B cell (primary cell): ENCODE measurements at places on chromosomes 2 and 18.

- no peak for DNase-seq
These were observed 3.8 kb upstream of the ANKRD23 start for GRCh38 chr2:96847586-96847985.

GRCh38 chr2:27823569-27823968 lies 52.0 kb downstream of the MRPL33 start:
- no peak for DNase-seq

DNA sequence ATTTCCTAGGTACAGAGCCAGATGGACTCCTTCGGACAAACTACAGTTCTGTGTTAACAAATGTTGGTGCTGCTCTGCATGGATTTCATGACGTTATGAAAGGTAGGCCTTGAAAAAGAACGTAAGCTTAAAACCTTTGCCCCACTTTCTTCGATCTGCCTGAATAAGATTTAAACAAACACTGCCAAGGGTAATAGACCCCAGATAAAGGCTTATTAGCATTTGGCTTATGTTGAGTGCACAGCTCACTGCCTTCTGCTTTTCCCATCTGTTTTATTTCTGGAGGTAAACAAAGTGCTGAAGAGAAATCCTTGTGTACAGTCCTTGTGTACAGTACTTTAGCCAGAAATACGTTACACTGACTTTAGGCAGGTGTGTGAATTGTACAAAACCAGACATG lies 50.0 kb upstream of the STON1 start:
- DNase-seq, result no peak

DNA sequence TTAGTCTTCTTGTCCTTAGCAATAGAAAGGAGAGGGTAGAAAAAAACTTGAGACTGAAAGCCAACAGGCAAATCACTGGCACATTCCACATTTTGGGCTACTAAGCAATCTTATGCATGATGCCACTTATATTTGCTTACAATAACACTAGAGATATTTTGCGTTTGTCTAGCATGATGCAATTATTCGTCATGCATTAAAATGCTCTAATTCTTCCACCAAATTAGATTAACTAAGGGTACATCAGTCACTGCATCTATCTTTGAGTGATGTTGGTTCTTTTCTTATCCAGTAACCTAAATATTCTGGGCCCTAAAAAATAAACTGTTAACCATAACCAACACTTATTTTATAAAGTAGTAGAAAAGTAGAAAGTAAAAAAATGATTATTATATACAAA lies 1311.7 kb upstream of the CDH2 start:
- DNase-seq, result no peak

GRCh38 chr18:7735196-7735595 lies 168.1 kb downstream of the PTPRM start:
- no peak for DNase-seq

DNA sequence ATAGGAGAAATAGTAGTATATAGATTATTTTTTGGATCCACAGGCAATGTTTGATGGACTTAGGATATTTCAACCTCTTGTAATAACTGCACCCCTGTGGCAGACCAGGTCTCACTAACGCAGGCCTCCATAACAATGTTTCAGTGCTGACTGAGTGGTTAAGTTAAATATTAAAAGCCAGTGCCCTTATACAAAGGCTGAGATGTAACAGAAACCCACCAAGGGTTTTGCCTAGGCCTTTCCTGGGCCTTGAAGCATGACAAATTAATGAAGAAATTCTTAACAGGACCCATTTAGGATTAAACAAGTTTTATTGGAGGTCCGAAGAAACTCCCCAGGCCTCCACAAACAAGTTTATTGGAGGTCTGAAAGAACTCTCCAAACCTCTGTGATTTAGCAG lies 1.6 kb upstream of the SUCLG1 start:
- DNase-seq, result no peak

DNA sequence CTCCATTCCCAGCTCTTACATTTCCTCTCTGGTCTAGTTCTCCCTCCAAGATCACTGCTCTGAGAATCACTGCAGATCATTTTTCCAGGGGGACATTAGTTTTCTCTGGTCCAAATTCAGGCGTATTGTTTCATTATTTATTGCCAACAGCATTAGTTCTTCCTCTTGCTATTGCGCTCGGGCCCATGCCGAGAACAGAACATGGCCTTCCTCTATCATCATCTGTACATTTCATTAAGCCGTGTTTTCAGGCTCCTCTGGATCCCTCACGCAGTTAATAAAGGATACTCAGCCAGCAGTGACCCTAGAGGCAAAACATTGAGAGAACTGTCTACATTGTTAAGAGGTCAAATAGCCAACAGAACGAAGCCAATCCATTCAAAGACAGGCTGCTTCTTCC lies 63.9 kb downstream of the CCBE1 start:
- no peak for DNase-seq

GRCh38 chr2:231133365-231134099 lies 8.7 kb upstream of the HTR2B start:
- no peak for DNase-seq

DNA sequence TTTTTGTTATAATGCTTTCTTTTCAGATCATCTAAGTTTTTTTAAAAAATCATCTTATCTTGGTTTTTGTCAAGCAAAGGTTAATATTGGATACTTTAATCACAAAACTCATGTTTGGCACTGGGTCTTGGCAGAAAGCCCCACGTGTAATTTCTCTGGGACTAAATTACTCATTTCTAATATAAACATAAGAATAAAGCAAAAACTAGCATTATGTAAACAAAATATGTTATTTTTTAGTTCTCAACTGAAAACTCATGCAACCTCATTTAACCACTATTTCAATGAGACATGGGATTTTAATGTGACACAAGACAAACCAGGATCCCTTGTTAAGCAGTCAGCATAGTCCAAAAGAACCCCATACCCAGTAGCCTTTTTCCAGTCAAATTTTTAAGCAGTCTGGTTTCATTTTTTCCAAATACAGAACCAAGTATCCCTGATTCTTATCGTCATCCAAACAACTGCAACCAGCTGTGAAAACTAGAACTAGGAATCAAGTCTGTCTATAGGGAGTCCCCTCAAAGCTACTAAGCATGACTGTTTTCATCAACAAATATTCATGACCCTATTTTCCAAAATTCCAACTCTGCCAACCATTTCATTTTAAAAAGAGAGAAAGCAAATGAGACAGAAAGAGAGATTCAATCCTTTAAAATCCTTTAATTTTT lies 27.1 kb downstream of the PID1 start:
- DNase-seq, result no peak

- DNase-seq, result peak; percentile 35
These were observed 68.5 kb downstream of the COPS8 start for GRCh38 chr2:237154082-237154638.

DNA sequence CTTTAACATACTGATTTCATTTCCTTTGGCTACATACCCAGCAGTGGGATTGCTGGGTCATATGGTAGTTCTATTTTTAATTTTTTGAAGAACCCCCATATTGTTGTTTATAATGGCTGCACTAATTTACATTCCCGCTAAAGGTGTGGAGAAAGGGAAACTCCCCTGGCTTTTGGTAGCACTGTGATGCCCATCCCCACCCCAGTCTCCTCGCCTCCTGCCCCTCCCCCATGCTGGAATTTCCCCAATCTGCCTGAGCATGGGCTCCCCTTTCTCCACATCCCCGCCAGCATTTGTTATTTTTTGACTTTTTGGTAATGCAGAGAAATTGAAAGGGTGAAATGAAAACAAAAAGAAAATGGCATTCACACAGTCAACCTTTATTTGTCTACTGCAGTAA lies 30.0 kb upstream of the SULT1C4 start:
- DNase-seq, result no peak

DNA sequence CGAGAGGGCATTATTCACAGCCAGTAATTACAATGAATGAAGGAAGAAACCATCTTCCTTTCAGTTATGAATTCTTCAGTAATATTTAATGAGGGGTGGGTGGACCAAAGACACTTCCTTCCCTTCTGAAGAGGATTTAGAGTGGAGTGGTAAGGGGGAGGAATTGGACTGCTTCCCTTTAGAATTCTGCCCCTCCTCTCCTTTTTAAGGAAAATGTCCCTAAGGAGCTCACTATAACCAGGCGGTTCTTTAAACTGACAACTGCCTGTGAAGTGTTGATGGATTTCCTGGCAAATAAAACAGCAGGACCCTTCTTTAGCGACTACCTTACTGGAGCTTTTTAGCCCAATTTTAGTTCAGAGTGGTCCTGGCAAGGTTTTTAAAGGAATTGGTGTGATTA lies 86.4 kb downstream of the LIMS1 start:
- no peak for DNase-seq

GRCh38 chr2:121219866-121220265 lies 65.1 kb downstream of the TFCP2L1 start:
- no peak for DNase-seq

DNA sequence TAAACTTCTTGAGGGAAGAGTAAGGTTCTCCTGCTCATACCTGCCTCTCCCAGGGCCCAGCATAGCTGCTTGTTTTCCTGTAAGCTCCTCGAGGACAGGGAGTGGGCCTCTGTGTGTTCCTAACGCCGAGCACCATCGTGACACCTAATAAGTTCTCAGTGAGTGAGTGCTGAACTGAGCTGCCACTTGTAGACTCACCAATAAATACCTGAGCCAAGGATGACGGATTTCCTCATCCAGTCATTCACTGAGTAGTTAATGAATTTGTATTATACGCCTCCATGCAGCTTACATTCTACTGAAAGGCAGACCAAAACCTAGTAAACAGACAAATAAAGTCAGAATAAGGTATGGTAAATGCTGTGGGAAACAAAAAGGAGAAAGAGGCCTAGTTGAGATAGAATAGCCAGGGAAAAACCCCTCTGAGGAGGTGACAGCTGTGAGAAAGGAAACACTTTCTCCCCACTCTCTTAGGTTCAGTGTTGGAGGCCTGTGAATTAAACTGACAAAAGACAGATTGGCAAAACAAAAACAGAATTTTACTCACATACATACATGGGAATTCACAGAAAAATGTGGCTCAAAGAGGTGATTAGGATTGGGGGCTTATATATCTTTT lies 138.6 kb downstream of the B3GNT2 start:
- DNase-seq, result no peak

DNA sequence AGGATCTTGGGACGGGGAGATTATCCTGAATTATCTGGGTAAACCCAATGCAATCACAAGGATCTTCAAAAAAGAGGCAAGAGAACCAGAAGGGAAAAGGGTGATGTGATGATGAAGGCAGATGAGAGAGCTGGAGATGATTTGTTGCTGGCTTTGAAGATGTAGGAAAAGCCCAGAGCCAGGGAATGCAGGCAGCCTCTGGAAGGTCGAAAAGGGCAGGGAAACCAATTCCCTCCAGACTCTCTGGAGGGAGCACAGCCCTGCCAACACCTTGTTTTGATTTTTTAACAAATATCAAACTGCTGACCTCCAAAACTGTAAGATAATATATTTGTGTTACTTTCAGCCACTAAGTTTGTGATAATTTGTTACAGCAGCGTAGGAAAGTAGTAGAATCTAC lies 48.9 kb upstream of the IL1R2 start:
- no peak for DNase-seq

GRCh38 chr2:191321861-191322662 lies 76.9 kb downstream of the MYO1B start:
- peak; percentile 66 for DNase-seq

DNA sequence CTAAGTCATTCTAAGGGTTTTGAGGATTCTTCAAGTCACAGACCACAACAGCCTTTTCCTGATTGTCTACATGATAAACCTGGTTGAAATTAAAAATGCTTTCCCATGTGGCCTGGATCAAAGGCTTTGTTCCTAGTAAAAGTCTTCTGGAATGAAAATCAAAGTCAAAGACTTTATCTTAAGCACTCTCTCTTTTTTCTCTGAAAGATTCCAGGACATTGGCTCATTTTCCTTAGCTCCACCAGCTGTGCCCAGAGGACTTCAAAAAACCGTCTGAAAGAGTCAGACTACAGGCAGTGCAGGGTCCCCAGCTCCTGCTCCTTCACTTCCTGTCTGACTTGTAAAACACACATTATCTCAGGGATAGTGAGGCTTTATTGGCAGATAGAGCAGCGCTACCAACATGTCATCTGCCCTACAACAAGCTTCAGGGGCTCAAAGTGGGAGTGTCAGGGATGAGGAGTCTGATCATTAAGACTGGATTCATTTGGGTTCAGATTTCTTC lies 148.2 kb downstream of the ESCO1 start:
- DNase-seq, result no peak

DNA sequence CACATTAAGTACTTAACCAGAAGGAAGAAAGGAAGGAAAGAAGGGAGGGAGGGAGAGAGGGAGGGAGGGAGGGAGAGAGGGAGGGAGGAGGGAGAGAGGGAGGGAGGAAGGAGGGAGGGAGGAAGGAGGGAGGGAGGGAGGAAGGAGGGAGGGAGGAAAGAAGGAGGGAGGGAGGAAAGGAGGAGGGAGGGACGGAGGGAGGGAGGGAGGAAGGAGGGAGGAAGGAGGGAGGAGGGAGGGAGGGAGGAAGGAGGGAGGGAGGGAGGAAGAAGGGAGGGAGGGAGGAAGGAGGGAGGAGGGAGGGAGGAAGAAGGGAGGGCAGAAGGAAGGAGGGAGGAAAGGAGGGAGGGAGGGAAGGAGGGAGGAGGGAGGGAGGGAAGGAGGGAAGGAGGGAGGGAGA lies 363.3 kb downstream of the MBD2 start:
- DNase-seq, result no peak

DNA sequence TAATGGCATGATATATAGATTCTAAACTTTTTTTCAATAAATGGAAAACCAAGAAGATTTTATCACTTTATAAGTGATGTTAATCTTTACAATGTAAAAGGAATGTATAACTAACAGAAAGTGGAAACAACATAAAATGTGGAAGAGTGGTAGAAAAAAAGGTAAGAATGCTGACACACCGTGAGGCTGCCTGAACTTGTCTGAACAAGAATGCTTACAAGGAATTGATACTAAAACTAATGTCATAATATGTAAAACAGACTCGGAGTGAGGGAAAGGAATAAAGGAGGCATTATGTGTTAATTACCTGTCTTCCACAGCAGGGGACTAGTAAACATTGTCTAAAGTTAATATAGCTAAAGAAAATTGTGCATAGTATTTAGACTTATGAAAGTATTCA lies 958.8 kb upstream of the TMEFF2 start:
- no peak for DNase-seq
